ENCODE measurements at places on chromosomes 3 and 15.

DNA sequence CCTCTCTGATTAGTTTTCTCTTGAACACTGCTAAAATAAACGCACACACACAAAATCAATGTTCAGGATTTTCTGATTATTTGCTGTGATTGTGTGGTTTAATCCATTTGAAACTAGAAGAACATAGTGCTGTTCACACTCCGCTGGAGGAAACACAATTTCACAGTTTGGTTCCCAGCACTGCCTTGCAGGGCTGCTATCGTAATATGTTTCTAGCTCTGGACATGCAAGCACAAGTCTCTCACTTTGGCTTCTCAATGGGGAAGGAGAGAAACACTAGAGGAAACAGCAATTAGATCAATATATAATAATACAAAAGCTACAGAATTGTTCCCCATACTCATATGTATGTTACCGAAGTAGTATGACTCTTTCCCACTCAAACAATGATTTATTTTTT, 299.5 kb downstream of the NSUN3 start:
- no peak for DNase-seq

GRCh38 chr15:73564255-73564654, 68.9 kb downstream of the NPTN start:
- no peak for DNase-seq

DNA sequence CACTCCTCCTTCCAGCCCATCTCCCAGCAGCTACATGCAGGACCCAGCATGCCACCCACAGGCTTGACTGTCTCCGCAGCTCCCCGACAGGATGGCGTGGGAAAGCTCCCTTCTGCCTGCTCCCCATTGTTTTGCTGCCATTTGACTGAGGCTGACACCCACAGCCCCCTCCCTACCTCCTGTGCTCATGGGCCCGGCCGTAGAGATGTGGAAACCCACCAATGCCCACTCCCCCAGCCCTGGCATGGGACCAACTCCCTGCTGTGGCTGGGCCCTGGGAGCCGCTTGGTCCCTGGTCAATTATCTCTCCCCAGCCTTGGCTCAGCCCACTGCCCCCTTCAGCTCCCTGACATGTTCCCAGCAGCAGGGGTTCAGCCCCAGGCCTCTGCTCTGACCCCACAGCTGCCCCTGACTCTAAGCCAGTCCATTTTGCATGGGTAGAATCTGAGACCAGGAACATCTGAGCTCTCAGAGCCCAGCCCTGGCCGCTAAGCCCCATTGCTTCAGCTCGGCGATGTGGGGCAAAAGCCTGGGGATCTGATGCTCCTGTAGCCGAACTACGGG, 8.2 kb downstream of the C3orf22 start:
- DNase-seq = no peak

- no peak for DNase-seq
Observed at GRCh38 chr15:36808411-36809160, 229.2 kb downstream of the CDIN1 start.

DNA sequence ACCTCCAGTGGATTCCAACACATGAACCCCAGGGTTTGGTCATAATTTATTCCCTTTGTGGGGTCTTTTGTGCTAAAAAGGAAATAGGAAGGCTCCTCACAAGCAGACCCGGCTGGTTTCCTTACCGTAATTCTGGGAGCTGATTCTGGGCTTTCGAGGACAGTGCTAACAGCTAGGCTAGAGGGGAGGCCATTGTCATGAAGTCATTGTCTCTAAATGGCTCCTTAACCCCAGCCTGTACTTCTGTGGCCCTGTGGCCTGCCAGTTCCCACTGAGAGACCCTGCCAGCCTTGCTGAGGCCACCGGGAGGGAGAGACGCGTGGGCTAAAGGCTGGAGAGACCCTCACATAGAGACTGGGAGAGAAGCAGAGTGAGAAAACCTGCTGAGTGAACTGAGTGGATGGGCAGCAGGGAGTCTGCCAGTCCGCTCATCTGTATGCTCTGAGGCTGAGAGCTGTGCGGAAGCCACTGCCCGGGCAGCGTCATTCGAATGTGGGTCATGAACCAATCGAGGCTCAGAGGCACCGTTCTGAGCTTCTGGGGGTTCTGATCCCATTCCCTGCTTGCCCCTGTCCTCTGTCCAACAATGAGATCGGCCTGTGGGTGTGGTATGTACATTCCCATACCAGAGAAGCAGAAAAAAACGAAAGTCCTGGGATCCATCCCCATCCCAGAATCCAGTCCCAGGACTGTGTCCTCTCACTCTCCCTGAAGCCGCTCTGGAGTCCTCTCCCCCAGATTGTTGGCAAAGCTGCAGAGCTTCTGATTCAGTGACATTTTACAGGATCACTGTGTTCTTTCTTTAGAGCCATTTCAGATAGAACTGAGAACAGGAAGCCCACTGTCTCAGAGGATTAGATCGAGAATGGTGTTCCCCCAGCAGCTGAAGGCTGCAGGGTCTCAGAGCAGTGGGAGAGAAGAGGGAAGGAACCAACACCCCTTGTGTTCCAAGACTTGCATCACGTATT, 21.3 kb upstream of the DGKG start:
- DNase-seq = no peak

DNA sequence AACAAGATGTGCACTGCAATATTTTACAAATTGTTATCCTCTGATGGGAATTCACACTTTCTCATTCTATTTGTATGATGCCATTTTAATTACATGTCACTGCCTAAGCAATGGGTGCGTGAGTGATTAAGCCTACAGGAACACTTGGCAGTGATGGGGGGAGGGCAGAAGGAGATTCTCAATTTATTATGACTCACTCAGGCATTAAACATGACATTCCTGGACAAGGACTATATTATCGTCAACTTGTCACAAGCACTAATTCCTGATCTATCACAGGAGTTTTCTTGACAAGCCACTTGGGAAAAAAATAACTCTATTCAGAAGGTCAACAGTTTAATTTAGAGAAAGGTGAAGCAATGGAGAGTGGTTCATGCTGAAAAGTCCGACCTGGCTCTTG, 556.8 kb downstream of the NSUN3 start:
- no peak for DNase-seq

DNA sequence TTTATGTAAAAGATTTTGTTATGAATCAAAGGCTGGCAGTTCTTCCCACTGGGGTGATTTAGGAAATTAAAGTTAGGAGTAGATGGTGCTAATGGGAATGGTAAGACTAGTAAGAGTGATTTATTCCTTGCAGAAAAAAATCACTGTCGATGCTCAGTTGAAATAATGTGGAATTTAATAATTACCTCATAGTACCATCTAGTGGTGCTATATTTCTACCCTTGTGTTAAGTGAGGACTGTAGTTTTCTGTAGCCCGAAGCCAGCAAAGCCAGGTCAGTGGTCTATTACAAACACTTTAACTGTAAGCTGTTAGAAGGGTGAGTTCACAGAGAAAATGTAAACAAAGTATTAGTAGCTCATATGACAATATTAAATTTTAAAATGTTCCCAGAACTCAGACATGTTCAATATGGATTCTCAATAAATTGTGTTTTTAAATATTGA, 39.5 kb upstream of the GOLGA8J start:
- no peak for DNase-seq

DNA sequence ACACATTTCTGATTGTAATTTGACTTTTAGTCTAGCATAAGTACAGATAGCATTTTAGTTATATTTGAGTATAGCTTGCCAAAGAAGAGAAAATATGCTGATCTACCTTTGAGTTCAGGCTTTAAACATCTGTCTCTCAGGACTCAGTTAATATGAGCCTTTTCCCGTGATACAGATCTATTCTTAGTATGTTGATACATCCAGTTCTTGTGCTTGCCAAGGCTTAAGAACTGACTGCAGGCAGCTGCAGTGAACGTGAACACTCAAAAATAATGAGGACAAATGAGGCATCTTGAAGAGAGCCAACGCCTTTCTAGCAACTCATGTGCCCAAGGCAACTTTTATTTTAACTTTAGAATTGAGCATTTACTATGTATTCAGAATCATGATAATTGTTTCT, 325.5 kb downstream of the SI start:
- no peak for DNase-seq

Measured in stimulated activated CD4-positive, alpha-beta T cell treated with anti-CD3 and anti-CD28 coated beads, TNF-alpha, amount 100 ng/mL, for 1 hour (primary cell).